ENCODE measurements at places on chromosomes 5 and 9.

GRCh38 chr9:6987381-6987780, 229.6 kb downstream of the KDM4C start:
- no peak for DNase-seq

GRCh38 chr5:177491429-177491945, 5.9 kb downstream of the PDLIM7 start:
- DNase-seq: peak; percentile 62

DNA sequence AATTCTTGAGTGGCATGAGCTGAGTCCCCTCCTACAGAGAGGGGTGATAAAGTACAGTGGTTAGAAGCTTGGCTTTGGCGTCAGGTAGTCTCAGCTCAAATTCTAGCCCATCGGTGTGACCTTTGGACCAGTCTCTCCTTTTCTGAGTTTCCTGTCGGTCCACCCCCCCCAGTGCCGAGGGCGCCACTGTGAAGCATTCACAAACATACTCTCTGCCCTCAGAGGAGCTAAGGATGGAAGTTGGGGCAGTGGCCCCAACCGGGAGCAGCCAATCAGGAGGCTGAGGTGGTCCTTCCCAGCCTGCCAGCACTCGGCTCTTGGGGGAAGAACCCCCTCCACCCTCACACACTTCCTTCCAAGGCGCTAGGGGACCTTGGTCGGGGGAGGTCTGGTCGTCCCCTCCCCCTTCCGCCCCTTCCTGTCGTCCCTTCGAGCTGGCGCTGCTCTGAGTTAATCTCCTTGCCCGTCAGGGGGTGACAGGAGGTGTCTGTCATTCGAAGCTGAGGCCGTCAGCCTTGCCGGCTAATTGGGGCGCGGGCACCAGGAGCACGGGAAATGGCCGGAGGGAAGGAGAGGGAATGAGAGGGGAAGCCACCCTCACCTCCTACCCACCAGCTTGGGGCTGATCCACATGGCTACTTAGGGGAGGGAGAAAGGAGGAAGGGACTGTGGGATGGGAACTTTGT, 53.0 kb downstream of the CXXC5 start:
- DNase-seq: no peak

DNA sequence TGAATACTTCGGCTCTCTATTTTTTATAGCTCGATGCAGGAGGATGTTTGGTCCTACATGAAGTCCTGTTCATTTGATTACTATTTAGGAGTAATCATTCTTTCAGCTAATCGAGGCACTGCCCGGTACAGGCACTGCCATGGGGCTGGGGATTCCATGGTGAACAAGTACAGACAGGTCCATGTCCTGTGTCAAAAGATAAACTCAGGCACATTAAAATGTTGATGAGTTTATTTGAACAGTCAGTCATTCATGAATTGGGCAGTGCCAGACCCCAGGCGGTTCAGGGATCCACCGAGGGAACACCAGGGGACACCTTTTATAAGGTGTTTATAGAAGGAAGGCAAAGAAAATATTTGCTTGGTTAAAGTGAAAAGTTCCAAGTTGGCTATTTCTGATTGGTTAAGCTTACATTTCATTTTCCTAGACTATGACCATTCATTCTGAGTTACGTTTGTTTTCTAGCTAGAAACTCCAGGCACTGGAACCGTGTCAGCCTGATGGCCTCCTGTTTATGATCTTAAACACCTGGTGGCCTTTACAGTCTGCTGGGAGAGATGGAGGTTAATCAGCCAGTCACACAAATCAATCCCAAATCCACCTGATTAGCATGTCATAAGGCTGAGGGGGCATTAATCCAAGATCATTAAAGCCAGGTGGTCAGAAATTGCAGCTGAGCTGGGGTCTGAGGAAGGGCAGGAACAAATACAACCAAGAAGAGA, 47.0 kb upstream of the TDRD7 start:
- no peak for DNase-seq

DNA sequence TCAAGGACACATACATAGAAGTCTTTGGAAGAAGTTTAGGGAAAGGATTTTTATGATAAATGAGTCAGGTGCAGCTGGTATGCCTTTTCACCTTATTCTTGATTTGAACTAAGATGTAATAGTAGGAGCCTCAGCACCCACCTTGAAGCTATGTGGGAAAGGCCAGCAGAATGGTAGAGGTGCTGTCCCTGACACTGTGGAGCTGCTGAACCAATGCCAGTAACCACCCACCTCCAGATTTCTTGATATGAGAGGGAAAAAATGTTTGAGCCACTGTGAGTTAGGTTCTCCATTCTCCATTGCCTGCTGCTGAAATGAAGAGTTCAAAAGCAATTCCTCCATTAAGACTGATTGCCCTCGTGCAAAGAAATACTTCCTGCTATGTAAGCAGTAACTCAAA, 12.2 kb upstream of the HMGCR start:
- no peak for DNase-seq

DNA sequence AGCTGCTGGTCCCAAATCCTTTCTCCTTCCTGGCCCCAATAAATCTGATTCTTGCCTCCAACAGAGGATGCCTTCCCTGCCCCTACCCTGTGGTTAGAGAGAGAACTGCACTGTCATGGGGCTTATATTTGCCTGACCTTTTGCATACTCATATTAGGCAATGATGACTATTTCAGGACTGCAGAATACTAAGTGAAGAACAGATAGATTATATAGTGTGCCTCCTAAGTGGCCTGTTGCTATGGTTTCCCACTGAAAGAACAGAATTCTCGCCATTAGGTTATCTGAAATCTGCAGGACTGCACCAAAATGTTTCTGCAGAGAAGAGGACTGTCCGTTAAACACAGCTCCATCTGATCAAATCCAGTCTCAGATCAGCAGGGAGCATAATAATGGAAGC, 87.3 kb upstream of the CCNG1 start:
- DNase-seq: peak; percentile 7

GRCh38 chr5:111748304-111748763, 8.7 kb downstream of the NREP start:
- peak; percentile 94 for DNase-seq

DNA sequence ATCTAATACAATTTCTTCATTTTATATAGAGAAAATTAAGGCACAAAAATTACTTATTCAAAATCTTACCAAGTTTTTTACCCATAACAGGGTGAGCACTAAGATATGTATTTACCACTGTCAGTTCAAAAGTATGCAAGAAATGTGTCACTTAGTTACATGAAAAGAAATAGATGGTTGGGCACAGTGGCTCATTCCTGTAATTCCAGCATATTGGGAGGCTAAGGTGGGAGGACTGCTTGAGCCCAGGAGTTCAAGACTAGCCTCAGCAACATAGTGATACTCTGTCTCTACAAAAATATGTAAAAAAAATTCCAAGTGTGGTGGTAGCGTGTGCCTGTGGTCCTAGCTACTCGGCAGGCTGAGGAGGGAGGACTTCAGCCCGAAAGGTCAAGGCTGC, 19.4 kb downstream of the YIPF5 start:
- no peak for DNase-seq

DNA sequence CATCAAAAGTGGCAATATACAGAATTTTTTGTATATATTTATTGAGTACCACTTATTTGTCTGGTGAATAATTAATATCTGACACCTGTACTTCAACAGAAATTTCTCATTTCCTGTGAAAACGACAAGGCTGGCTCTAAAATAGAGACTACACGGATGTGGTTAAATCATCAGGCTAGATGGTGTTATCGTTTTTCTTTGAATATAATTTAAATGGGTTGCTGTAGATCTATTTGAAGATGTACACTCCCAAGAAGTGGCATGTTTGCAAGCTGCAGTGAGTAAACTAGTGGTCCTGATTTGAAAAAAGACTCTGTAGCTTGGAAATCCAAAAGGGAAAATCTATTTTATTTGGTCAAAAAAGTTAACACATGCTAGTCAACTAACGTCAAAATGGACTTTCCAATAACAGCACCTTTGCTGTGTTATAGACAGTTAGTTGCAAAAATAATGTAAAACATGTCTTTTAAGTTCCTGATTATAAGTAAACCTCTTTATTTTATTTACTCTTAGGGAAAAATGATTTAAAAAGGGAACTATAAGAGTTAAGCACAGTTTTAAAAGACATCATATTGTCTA, 13.8 kb downstream of the ST8SIA4 start:
- DNase-seq: no peak

DNA sequence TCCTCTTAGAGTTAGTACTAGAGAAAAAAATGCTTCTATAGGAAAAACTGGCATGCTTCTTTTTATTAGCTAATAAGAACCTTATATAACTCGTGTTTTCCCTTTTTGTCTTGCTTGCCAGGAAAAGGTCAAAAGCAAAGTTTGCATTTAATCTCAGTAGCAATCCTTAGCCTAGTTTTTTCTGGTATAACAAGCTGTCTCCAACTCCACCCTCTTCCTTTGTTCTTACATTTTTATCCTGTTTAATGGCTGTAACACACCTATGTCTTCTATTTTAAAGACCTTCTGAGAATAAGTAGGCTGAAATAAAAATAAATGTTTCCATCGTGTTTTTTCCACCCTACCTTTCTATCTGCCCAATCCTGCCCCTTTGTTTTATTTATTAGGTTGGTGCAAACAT, 158.3 kb downstream of the SNCAIP start:
- no peak for DNase-seq

DNA sequence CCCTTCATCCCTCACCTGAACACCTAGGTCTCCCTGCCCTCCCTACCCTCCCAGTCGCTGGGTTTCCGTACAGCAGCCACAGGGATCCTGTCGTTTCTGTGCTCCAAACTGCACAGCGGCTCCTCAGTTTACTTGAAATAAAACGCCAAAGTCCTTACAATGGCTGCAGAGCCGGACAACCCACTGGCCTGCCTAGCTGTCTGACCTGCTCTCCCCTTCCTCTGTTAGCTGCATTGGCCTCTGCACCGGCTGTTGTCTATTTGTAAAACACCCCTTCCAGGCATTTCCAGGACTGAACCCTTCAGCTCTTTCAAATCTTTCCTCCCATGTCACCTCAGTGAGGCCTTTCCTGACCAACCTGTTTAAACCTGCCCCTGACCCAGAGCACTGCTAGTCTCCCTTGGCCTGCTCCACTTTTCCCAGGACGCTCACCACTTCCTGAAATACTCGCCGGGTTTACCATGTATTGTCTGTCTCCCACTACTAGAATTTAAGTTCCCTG, 9.1 kb upstream of the MGAT1 start:
- DNase-seq: no peak

DNA sequence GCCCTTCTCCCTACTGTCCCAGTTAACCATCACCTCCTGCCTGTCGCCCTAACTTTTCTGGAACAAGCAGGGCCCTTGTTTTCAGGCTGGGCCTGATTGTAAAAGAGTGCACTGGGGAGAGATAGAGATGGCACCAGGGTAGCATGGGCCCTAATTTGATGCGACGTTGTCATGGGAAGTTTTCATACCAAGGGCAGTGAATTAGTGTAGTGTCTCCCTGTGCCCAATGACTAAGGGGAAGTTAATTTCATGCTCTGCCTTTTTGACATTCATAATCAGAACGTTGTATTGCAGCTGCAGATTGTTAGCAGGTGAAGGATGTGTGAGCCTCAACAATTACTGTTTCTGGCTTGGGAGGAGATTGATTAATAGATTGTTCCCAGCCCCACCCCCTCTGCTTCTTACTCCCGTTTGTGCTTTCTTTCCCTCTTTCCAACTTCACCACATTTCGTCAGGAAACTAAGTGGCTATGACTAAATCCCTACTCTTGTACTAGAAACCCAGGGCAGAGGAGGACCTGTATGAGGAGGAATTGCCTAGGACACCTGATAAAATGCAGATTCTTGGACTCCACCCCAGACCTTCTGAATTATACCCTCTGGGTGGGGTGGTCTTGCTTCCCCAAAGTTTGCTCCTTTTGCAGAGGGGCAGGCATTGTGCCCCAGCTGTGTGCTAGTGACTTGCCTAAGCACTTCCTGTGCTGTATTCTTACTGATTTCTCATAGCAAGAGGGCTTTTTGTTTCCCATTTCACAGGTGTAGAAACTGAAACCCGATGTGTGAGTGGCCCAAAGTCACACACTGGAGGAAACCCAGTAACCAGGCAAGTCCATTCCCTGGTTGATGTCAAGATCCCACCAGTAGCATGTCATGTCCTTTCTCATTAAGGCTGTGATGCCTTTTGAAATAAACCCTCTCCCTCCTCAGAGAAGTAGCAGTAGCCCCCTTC, 56.3 kb downstream of the DAB2IP start:
- DNase-seq: peak; percentile 24

DNA sequence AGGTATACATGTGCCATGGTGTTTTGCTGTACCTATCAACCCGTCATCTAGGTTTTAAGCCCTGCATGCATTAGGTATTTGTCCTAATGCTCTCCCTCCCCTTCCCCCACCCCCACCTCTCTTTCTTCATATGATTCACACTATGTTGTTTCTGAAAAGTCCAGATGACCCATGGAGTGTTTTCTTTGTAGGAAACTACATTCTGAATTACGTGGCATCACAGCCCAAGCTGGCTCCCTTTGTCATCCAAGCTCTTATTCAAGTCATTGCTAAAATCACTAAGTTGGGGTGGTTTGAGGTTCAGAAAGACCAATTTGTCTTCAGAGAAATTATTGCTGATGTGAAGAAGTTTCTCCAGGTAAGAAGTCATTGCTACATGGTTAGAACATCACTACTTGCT, 30.4 kb downstream of the RANBP17 start:
- peak; percentile 76 for DNase-seq

DNA sequence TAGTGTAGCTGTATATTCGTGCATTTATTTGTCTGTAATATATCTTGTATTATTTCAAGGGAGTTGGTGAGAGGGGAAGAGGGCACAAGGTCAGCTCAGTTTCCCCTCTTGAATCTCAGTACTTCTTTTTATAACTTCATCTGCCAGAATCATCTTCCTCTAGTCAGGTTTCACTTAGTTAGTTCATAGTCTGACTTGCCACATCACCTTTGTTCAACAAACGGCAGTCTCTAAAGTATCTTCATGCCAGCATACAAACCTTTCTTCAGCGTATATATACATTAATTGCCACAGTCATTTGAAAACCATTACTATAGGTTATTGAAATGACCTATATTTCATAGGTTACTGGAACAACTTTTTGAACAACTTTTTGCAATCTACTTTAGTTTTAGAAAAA, 1.6 kb downstream of the ECM2 start:
- DNase-seq: no peak

DNA sequence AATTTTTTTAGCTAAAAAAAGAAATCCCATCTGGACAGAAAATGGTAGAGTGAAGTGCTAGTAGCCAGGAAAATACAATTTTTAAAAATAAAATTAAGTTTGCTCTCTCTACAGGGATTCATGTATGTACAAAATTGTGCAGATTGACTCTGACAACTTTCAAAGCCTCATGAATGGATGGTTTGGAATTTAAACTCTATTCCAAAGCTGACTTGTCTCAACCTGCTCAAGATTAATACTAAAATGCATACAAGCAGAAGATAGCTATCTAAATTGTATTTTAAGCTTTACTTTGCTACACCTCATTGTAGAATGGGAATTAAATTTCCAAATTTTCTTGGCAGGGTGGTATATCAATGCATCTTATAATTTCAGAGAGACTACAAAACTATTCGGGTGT, 257.6 kb downstream of the RFX3 start:
- DNase-seq: no peak

- no peak for DNase-seq
These were observed 12.6 kb upstream of the C5orf58 start for GRCh38 chr5:170220191-170220590.

DNA sequence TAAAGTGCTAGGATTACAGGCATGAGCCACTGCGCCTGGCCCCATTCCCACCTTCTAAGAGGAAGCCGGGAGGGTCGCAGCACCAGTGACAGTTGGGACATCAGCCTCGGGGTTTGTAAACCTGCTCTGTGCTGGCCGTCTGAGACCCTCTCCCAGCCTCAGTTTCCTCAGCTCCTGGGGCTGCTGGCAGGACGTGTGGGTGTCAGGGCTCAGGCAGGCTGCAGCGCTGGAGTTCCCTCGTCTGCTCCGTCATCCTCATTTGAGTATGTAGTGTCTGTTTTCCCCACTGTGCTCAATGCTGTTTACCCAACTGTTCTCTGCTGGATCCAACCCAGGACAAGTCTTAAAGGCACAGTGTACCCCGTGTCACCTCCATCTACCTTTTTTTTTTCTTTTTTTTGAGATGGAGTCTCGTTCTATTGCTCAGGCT, 2.0 kb upstream of the NINJ1 start:
- DNase-seq: peak; percentile 74
